Stimulated activated CD4-positive, alpha-beta T cell treated with anti-CD3 and anti-CD28 coated beads, Interleukin-15, amount 100 ng/mL, for 48 hours (primary cell): ENCODE measurements at places on chromosomes 5 and 9.

DNA sequence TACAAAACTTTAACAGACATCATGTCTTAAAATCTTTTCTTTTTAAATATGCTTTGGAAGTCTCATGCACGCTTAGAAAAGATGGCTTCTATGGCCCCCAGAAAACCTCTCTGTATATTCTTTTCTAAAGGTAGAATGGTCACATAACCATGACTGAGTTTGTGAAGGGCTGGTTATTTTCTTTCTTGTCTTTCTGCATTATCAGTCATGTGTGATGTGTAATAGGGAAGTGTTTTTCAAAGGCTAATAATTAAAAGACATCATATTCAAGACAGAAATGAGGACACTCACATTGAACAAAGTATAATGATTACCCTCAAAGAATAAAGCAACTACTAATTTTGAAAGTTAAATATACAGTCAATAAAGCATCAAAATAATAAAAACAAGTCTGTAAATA is 253.4 kb downstream of the TRPM3 start:
- DNase-seq = no peak

DNA sequence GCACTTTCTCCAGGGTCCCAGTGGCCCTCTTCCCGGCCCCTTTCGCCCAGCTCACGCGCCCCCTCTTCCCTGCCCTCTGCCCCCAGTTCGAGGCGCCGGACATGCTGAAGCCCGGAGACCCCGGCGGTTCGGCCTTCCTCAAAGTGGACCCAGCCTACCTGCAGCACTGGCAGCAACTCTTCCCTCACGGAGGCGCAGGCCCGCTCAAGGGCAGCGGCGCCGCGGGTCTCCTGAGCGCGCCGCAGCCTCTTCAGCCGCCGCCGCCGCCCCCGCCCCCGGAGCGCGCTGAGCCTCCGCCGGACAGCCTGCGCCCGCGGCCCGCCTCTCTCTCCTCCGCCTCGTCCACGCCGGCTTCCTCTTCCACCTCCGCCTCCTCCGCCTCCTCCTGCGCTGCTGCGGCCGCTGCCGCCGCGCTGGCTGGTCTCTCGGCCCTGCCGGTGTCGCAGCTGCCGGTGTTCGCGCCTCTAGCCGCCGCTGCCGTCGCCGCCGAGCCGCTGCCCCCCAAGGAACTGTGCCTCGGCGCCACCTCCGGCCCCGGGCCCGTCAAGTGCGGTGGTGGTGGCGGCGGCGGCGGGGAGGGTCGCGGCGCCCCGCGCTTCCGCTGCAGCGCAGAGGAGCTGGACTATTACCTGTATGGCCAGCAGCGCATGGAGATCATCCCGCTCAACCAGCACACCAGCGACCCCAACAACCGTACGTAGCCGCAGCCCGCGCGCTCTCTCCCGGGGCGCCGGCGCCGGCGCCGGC is 1.0 kb downstream of the PRDM6 start:
- DNase-seq = no peak

DNA sequence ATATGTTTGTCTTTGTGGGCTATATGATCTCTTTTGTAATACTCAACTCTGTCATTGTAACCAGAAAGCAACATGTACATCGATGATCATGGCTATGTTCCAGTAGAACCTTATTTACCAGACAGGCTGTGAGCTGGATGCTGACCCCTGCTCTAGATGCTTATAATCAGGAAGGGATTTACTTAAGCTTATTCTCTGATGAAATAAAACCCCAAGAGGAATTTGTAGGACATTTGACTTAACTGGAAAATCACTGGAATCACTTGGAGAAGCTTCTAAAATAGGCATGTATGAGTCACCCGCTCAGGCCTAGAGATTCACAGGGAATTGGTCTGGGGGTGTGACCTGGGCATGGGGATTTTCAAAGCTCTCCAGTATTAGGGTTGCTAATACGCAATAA is 285.8 kb upstream of the ZNF608 start:
- DNase-seq = no peak

DNA sequence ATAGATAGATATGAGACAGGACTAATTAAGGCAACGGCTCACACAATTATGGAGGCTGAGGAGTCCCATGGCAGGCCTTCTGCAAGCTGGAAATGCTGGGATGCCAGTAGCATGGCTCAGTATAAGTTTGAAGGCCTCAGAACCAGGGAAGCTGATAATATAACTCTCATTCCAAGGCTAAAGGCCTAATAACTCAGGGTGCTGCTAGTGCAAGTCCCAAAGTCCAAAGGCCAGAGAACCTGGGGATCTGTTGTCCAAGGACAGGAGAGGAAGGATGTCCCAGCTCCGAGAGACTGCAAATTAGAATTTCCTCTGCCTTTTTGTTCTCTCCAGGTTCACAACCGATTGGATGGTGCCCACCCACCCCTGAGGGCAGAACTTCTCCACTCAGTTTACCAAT is 114.5 kb downstream of the SV2C start:
- DNase-seq = no peak

DNA sequence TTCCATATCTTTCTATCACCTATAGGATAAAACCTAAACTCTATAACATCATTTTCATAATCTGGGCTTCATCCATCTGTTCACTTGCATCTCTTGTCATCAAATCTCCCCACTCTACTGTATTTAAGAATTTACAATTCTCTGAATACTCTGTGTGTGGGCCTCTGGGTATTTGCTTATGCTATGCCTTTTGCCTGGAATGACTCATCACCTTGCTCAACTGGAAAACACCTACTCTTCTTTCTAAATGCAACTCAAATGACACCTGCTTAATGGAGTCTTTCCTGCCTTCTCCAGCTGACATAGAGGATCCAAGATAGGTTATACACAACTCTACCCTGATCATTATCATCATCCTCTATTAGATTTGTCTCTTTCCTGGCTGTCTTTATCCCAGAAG is 421.7 kb downstream of the SPATA31D1 start:
- DNase-seq = no peak

DNA sequence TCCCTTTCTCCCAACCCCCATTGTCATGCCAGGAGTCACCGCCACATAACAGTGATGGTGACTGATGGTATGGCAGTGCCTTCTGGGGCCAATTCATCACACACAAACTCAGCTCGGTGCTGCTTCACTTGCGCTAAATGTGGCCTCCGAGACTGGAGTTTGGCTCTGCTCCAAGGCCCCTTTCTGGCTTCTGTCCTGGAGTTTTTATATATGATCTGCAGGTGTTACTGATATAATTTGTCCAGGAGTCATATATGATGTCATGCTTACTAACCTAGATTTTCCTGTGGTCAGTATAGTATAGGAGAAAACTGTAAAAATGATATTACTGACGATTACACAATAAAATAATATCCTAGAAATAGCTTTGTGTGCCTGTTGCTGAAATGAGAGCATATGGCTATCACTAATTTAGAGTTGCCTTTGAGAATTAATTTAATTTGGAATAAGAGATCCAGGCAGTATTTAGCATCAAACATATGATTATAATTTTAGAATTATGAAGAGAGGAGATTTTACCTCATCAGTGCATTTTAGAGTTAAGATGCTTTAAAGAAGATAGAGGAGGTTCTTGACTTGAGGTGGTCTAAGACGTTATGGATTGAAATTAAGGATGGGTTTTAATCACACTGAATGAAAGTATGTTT is 334.1 kb upstream of the CD180 start:
- no peak for DNase-seq

- no peak for DNase-seq
These were observed 136.3 kb downstream of the ASTN2 start for GRCh38 chr9:117278471-117279035.
